Activated CD8-positive, alpha-beta memory T cell treated with anti-CD3 and anti-CD28 coated beads for 1 hour (primary cell): ENCODE measurements at places on chromosomes 7 and 10.

- DNase-seq = no peak
These were observed 15.7 kb downstream of the KDM7A start for GRCh38 chr7:140161047-140161446.

DNA sequence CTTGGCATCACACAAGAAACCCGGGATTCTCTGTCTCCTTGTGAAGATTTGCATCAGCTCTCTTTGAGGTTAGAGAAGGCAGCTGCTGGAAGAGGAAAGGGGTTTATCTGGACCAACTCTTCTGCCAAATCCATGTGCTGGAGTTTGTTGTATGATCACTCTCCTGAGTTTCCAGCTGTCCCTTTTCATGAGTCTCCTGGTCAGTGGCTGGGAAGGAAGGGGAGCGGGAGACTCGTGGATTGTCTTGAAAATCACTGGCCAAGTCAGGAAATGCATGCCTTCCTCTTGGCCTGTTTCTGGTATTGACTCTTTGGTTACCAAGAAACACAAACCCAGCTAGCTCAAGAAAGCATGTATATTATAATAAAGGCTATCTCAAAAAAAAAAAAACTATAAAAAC lies 38.8 kb downstream of the TACR2 start:
- DNase-seq = no peak

GRCh38 chr10:78944723-78945312 lies 123.9 kb upstream of the ZMIZ1 start:
- no peak for DNase-seq

- peak; percentile 55 for DNase-seq
These were observed 3.4 kb downstream of the KCNH2 start for GRCh38 chr7:150974468-150975391.

DNA sequence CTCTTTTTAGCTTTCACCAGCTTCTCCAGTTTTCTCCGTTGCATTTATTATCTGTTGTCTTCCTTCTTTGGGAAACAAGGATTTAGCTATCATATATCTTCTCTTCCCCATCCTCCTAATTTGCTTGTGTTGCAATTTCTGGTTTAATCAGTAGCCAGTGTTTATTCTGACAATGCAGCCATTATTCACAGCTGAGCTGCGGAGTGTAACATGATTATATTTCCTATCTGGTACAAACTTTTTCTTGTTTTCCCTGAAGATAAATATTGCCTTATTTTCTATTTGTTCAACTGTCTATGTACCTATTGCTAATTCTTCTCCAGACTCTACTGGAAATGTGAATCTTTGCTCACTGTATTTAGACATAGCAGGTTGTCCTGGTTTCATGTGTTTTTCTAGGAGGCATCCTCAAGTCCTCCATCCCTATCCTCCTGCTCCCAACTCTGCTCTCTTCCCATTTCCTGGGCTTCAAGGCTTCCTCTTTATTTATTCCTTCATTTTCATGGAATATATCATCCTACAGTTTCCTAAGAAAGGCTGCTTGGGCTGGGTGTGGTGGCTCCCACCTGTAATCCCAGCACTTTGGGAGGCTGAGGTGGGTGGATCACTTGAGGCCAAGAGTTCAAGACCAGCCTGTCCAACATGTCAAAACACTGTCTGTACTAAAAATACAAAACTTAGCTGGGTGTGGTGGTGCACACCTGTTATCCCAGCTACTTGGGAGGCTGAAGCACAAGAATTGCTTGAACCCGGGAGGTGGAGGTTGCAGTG lies 72.4 kb upstream of the KDM7A start:
- no peak for DNase-seq

DNA sequence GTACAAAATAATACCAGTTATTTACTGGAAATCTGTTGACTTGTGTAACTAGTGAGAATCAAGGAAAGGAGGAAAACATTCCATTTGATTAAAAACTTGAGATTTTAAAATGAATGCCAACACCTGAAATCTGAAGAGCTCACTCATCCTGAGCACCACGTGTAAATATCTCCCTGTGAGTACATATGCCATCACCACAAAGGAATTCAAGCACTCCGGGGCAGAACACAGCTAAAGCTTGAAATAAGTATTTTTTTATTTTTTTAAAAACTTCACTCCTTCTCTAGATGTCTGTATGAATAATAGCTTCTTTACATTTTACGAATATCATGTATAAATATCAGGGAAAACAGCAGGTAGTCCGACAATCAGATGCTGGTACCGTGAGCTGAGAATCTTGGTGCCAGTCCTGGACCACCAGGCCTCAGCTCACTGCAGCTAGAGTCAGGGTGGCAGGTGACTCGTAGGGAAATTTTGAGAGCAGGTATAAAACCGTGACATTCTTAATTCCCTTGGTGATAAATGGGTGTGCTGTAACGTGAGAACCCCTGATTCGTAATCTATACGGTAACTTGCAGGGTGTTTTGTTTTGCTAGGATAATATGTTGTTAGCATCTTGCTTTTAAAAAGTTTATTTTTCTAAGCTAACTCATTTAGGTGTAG lies 12.7 kb downstream of the LMTK2 start:
- no peak for DNase-seq

GRCh38 chr10:131655101-131655849 lies 245.5 kb upstream of the PPP2R2D start:
- no peak for DNase-seq

DNA sequence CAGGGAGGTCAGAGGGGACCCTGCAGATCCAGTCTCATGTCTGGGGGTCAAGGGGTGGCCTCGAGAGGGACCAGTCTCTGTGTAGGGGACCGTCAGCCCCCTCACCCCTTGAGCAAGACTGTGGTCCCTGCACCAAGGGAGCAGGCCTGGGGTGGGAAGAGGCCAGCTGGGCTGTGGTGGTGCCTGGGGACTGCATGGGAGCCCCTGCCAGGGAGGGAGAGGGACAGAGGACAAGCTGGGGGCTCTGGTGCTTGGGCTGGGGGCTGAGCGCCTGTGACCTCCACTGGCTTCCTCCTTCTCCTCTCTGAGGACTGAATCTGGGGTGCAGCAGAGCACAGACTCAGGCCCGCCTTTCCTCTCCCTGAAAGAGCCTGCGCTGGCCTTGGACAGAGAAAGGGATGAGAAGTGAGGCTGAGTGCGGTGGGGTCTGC lies 771 bp upstream of the PILRB start:
- DNase-seq = no peak

GRCh38 chr10:33141251-33141650 lies 183.2 kb upstream of the ITGB1 start:
- DNase-seq = no peak

DNA sequence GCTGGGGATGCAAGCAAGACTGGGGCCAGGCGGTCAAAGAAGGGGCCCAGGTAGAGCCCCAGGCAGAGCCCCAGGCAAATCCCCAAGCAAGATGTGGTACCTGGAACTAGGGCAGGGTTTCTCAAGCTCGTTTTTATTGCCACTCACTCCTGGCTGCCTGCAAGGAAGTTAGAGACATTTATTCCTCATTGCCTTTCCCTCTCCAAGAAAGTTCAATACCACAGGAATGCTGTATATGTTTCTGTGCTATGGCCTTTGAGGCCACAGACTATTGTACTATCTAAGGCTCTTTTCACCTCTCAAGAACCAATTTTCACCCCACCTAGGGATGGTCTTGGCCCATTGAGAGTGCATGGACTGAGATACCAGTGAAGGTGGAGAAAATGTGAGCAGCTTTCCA lies 71.3 kb downstream of the TACC2 start:
- DNase-seq = no peak

DNA sequence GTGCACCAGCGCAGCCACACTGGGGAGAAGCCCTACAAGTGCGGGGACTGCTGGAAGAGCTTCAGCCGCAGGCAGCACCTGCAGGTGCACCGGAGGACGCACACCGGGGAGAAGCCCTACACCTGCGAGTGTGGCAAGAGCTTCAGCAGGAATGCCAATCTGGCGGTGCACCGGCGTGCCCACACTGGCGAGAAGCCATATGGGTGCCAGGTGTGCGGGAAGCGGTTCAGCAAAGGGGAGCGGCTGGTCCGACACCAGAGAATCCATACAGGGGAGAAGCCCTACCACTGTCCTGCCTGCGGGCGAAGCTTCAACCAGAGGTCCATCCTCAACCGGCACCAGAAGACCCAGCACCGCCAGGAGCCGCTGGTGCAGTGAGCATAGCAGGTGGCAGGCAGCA lies 12.9 kb downstream of the ZSCAN25 start:
- DNase-seq = no peak

DNA sequence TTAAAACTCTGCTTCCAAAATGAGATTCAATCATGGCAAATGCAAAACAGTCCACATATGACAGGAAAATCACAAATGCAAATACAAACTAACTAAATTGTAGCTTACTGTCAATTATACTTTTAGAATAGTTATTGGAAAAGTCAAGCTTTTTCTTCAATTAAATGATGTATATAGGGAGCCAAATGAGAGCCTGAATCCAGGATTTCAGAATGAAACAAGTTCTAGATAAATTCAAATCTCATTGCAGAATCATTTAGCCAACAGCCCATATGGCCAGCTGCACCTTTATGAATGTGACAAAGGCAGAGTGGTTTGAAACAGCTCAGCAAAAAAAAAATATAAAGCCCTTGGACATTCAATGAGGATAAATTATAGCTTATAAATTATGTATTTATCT lies 82.2 kb upstream of the SCIN start:
- no peak for DNase-seq

GRCh38 chr7:159022238-159022993 lies 122.3 kb downstream of the VIPR2 start:
- DNase-seq = no peak

DNA sequence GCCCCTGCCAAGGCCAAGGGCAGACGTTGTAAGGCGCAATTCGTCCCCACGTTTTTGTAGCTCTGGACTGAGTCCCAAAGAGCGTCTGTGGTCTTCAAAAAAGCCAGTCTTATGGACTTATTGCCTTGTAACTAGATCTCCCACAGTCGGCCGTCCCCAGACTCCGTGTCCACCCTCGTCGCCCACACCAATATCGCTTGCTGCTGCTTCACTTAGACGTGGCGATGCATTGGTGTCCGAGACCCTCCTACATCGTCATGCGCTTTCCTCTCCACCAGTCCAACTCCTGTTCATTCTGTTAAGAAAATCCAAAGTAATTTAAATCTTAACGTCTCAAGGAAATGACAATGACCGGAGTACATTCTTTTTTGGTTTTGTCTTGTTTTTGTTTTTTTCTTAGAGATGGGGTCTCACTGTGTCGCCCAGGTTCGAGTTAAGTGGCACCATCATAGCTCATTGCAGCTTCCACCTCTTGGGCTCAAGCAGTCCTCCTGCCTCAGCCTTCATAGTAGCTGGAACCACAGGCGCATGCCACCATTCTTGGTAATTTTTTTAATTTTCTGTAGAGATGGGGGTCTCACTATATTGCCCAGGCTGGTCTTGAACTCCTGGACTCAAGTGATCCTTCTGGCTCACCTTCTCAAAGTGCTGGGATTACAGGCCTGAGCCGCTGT lies 851 bp downstream of the KIFBP start:
- DNase-seq = no peak

- DNase-seq = no peak
These were observed 5.7 kb upstream of the C10orf105 start for GRCh38 chr10:71725249-71725648.

GRCh38 chr10:22839639-22840038 lies 88.2 kb upstream of the ARMC3 start:
- DNase-seq = no peak

DNA sequence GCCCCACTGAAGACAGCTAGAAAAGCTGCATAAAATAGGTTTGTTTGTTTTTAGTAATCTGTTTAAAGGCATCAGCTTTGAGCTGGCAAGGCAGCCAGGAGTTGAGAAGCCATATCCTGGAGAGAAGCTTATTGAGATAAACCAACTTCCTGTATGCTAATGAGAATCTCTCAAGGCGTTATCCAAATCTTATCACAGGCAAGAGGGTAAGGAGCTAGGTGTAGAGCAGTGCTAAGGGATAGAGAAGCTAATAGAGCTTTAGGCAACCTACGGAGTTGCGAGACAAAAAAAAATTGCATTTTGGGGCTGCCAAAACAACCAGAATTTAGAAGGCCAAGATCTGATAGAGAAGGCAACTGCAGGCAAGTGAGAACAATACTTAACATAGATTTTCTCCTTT lies 641.6 kb downstream of the SH2D4B start:
- DNase-seq = no peak

GRCh38 chr10:46222364-46222935 lies 64.3 kb upstream of the ANTXRL start:
- no peak for DNase-seq

DNA sequence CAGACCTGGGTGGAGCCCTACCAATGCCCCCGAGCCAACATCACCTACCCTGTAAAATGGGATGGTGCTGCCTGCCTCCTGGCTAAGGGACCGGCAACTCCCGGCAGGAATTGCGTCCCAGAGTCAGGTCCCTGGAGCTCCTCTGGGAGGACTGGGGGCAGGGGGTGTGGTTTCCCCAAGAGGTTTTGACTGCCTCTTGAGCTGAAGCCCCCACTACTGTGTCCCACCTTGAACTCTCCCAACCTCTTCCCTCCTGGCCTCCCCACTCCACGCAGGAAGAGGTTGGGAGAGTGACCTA lies 1.3 kb downstream of the SH2B2 start:
- DNase-seq = no peak

GRCh38 chr10:33520223-33520622 lies 185.8 kb upstream of the NRP1 start:
- no peak for DNase-seq

DNA sequence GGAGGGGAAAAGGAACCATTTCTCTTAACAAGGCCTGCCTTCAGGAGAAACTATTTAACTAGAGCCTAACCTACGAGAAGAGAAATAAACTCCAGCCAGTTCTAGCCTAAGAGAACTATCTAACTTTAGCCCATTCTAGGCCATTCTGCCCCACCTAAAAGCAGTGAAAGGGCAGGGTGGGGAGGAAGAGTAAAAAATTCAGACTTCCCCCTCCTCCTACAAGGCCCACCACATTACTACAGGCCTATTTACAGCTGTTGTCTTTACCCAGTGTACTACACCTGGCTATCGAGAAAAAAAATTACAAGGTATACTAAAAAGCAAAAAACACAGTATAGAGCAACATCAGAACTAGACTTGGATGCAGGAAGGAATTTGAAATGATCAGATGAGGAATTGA lies 93.0 kb downstream of the KMT2C start:
- no peak for DNase-seq

DNA sequence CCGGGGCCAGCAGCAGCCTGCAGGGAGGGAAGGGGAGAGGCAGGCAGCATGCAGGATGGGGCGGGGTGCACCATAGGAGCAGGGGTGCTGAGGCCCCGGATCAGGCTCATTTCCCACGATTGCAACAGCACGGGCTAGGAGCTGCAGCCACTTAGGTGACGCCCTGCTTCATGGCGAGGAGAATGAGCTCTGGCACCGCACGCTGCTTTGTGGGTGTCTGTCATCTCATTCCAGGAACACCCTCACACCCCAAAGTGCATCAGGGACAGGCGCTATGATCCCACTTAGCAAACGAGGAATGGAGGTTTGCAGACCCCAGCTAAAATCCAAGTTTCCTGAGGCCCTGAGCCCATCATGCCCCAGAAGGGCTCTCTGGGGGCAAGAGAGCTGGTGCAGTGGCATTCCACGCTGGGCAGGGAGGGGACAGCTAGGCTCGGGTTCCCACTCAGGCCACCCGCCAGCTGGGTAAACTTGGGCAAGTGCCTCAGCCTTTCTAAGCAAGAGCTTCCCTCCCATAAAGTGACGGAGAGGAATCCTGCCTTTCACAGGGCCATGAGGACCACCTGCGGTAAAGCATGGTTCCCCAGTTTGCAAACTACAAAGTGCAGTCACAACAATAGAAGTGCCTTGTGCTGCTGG lies 9.3 kb downstream of the KCNH2 start:
- no peak for DNase-seq

- no peak for DNase-seq
These were observed 428.4 kb downstream of the GFRA1 start for GRCh38 chr10:115844591-115844990.
